ENCODE measurements at places on chromosomes 16 and 17.

- DNase-seq = no peak
Observed at GRCh38 chr16:54290833-54291655, 4.5 kb upstream of the IRX3 start.

- DNase-seq = peak; percentile 98
Observed at GRCh38 chr16:28211758-28212531, at the start of gene XPO6. Gene XPO6 (minus strand): TSS chr16:28211965. CDS start chr16:28211368, 597 bp downstream.

- DNase-seq = no peak
Observed at GRCh38 chr16:5533321-5533888, 435.8 kb upstream of the EEF2KMT start.

- no peak for DNase-seq
Observed at GRCh38 chr17:56319531-56319930, 166.3 kb downstream of the ANKFN1 start.

- DNase-seq = no peak
Observed at GRCh38 chr17:74875155-74875976, 2.6 kb upstream of the FDXR start.

GRCh38 chr17:16974569-16975276 is 2.8 kb upstream of the TNFRSF13B start:
- DNase-seq = no peak

- no peak for DNase-seq
Observed at GRCh38 chr17:41785091-41785858, 1.2 kb downstream of the JUP start.

Measured in CD4-positive, alpha-beta memory T cell (primary cell).